ENCODE measurements at places on chromosomes 3 and 15.
A peak's percentile ranks its signal among the peaks of the same experiment; 100 is the strongest.

DNA sequence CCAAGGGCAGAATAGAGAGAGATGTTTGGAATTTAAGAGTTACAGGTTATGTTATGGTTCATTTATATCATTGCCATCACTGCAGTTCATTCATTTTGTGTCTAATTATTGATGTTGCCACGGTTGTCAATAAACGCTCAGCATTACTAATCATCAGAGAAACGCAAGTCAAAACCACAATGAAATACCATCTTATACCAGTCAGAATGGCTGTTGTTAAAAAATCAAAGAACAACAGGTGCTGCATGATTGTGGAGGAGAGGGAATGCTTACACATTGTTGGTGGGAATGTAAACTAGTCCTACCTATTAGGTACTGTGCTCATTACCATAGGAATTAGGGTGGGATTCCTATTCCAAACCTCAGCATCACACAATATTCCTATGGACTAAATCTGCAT lies 350.5 kb downstream of the TIGIT start:
- DNase-seq: no peak

- no peak for DNase-seq
These were observed 80.7 kb downstream of the MBNL1 start for GRCh38 chr3:152349392-152349791.

DNA sequence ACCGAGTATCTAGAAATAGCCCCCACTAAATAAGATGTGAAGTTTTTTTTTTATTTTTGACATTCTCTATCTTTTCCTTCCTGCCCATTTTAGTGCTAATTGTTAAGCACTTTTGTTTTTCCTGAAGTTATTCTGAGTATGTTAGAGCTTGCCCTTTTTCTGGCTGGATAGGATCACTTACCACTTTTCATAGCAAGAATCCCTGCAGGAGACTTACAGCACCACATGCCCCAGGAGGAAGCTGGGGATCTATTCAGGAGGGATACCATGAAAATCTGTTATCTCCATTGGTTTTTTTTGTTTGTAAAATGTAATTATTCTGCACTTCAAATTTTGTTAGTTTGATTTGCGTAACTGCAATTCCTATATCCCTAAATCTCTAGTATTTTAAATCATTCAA lies 968.4 kb downstream of the ZPLD1 start:
- no peak for DNase-seq

DNA sequence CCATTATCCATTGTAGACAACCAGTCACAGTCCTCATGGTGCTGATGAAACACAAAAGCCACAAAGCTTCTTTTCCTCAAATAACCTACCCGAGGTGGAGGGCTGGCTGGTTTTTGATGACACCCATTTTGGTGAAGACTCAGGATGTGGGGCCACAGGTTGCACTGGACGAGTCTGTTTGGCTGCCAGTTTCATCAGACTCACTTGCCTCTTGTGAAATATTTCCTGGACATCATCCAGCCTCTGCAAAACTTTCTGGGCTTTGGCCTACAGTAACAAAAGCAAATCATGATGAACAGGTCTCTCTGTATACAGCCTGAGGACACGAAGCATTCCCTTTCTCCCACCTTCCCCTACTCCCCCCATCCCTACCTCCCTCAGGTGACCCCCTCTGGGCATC lies 42.2 kb downstream of the B3GNT5 start:
- DNase-seq: no peak

- peak; percentile 94 for DNase-seq
These were observed 31.8 kb upstream of the ZNF774 start for GRCh38 chr15:90320062-90320884.

DNA sequence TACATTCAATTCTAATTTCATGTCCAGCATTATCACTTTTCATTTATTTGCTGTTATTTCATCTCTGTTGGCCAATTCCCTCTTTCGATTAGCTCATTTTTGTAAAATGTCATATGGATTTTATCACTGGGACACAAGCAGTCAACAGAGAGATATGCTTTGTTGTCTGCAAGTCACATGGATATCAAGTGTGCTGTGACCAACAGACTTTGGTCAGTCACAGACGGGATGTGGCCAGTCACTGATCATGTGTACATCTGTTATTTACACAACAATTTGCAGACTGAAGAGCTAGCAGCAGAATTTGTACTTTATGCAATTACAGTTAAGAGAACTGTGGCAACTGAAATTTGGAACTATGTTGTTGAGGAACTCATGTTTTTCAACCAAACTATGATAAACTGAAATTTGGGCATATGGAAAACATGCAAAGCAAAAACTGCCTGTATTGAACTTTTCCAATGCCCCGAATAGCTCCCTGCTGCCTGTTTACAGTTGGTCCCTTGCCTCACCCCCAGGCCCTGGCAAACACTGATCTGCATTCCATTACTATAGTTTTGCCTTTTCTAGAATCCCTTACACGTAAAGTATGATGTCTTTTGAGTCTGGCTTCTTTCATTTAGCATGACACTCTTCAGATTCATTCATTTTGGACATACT lies 104.4 kb downstream of the RPL22L1 start:
- no peak for DNase-seq

- no peak for DNase-seq
These were observed 29.1 kb downstream of the CRYGS start for GRCh38 chr3:186515125-186515524.

GRCh38 chr15:75153087-75153486 lies 48.6 kb upstream of the C15orf39 start:
- DNase-seq: no peak

DNA sequence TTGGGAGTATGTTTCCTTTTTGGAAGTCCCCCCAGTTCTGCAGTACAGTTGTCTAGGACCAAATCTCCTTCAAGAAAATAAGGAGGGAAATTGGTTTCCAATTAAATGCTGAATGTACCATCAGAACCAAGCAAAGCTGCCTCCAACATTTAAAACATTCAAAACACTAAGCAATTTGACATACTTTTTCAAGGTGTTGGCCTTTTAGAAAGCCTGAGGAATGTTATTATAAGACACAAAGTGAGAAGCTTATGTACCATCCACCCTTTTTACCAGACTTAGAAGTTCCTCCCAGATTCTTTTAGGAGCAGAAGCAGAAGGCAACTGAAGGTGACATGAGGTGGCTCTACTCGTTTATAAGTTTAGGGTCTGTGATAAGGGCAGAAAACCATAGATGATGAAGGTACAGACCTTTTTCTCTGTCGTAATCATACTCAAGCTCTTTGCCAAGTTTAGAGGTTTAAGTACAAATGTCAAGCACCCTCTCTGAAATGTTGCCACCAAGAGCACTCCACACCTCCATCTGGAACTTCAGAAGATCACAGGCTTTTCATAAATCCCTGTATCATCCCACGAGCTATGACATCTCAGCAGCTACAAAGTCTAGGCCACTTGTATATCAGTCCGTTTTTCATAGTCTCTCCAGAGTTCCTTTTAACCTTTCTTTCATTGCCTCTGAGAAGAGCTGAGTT lies 282.5 kb upstream of the THBS1 start:
- DNase-seq: no peak

- no peak for DNase-seq
These were observed 238.7 kb upstream of the NR2E3 start for GRCh38 chr15:71571641-71572040.

GRCh38 chr3:141360888-141361598 lies 7.3 kb upstream of the ZBTB38 start:
- DNase-seq: no peak

DNA sequence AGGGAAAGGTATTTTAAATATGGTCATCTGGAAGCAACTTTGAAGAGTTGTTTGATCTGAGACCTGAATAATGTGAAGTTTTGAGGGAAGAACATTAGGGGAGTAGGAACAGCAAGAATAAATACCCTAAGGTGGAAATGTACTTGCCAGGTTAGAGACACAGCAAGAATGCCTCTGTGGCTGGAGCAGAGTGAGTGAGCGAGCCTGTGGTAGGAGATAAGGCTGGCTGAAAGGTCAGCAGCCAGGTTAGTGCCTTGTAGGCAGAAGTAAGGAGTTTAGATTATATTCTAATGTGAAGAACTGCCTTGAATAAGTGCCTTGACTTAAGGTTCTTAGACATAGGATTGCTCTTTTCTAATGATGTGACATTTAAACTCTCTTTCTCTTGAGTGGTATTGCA lies 18.3 kb downstream of the LRRC49 start:
- DNase-seq: no peak

- no peak for DNase-seq
These were observed 35.8 kb downstream of the BTD start for GRCh38 chr3:15637131-15637951.
